ENCODE measurements at places on chromosomes 12 and 14. TPM values are rescaled to one million over a fixed set of nuclear protein-coding genes. Genes with fewer than 3 reads are reported as not detected.

DNA sequence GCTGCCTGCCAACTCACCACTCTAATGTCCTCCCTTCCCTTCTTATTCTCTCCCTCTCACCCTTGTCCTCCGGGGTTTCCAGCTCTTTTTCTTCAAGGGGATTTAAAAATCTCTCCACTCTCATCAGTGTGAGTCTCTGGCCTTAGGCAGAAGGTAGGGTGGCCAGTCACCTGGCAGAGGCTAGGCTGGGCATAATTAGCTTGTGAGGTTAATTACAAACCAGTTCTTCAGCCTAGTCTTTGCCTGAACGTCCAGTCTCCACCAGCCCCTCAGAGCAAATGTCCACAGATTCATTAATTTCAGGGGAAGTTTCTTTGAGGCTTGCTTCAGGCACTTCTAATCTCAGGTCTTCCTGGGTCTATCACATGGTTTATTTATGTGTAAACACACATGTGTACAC is 6.7 kb downstream of the KRT7 start:
- DNase-seq, result no peak

DNA sequence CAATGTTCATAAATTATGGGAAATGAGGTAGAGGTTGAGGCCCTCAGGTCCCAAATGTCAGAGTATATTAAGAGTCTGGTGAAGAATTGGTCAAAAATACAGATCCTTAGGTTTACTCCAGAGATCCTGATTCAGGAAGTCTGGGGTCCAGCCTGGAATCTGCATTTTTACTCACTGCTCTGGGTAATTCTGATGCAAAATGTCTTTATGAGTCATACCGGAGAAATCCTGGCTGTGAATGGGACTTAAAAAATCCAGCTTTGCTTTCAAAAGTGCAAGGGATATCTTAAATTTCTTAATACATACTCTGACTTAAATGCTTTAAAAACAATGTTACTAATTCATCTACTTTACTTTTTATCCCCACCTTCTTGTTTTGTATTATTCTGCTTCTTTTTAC is 74.5 kb downstream of the FERMT2 start:
- no peak for DNase-seq

The KIF21A gene
- total RNA-seq, result 28.7 TPM

DNA sequence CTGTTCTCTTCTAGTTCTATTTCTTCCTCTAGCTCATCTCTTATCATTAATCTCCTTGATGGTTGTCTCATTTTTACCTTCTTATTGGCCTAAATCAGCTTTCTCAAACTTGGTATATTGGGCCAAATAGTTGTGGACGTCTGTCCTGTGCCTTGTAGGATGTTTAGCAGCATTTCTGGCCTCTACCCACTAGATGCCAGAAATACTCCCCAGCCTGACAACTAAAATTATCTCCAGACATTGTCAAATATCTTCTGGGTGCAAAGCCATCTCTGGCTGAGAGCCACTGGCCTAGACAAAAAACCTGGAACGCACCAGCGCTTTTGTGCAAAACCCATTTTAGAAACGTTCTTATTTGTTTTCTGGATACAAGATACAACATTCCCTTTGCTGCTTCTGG is 38.8 kb upstream of the LRRC10 start:
- no peak for DNase-seq

Data from Calu3 (cell line).